ENCODE measurements at places on chromosomes 16 and 17. TPM values are rescaled to one million over a fixed set of nuclear protein-coding genes. Genes with fewer than 3 reads are reported as not detected.

CDIPT gene
- polyA plus RNA-seq: 79.4 TPM

CCL7 gene
- not detected for polyA plus RNA-seq

TEX19 gene
- not detected for polyA plus RNA-seq

TNK1 gene
- polyA plus RNA-seq: 5.5 TPM

KRTAP4-5 gene
- not detected for polyA plus RNA-seq

- no peak for DNase-seq
Observed at GRCh38 chr16:73568769-73569168, 520.8 kb upstream of the ZFHX3 start.

DNA sequence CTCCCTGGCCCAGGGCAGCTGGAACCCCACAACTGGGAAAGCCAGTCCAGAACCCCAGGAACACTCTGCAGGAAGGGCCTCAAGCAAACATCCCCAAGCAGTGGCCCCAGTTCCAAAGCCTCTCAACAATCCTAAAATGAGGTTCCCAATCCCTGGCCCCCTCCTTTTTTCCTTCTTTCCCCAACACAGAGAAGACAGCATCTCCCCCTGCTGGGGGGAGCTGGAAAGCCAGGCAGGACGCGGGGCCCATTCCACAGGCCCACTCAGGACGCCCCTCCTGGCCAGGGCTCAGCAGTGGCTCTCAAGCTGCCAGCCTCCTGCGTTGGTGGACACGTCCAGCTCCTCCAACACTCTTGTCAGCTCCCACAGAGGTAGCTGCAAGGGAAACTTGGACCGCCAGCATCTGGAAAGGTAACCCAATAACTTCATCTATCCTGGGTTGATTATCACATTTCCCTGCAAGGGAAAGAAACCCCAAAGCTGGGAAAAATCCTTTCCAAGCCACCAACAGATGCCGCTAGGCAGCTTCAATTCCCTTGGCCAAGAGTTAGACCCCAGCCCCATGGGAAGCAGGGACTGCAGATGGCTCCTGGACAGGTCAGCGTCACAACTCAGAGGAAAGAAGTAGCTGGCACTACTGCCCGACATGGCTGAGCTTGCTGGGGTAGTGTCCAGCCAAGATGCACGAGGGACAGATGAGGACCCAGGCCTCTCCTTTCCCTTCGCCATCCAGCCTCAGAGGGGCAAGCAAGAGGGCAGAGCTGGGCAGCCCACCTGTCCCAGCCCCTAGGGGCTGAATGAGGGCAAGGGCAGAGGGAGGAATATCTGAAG lies 7.6 kb downstream of the HDAC5 start:
- DNase-seq: no peak

DNA sequence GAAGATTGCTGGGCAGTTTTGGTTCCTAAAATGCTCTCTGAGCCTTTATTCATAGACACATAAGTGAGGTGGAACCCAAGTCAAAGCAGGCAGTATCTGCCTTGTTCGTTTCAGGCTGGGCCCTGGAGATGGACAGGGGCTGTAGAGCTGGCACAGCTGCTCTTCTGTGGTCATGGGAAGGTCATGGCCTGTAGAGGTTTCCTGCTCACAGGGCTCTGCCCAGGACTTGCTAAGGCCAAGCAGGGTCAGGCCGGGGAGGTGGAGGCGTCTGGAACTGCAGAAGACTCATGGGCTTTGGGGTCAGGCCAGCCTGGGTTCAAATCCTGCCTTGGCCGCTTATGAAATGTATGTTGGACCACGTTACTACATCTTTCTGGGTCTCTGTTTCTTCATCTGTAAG lies 50.2 kb downstream of the IRX5 start:
- no peak for DNase-seq

GRCh38 chr17:57588086-57588485 lies 157.0 kb downstream of the CCDC182 start:
- no peak for DNase-seq

- no peak for DNase-seq
Observed at GRCh38 chr16:50837324-50837723, 95.4 kb downstream of the CYLD start.

- peak; percentile 26 for DNase-seq
Observed at GRCh38 chr16:67936124-67936879, at the start of gene PSMB10. Gene PSMB10 (minus strand): TSS chr16:67936850. CDS start chr16:67936749, 101 bp downstream.

GRCh38 chr16:7482032-7482431 lies 149.4 kb downstream of the RBFOX1 start:
- DNase-seq: no peak

DNA sequence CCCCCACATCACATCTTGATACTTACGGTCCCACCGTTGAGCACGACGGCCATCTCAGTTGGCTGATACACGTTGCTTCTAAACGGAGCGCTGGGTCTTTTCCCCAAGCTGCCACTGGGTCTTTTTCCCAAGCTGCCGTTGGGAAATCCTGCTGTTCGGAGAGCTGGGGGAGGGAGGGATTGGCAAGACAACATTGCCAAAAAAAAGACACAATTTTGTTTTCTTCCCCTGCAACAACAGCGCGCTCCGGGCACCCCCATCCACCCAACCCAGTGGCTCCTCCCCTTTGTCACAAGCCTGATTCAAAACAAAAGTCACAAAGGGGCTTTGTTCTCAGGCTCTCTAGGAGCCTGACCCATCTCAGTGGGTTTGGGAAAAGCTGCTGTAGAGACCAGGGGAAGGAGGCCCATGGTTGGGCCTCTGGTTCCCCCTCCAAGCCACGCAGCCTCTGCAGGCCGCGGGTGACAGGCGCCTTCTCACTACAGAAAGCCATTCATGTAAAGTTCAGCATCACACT lies 22.8 kb downstream of the GPRC5B start:
- no peak for DNase-seq

- DNase-seq: no peak
Observed at GRCh38 chr17:41494524-41494923, 4.8 kb upstream of the KRT36 start.

- DNase-seq: no peak
Observed at GRCh38 chr16:89197633-89198416, 2.5 kb downstream of the SLC22A31 start.

DNA sequence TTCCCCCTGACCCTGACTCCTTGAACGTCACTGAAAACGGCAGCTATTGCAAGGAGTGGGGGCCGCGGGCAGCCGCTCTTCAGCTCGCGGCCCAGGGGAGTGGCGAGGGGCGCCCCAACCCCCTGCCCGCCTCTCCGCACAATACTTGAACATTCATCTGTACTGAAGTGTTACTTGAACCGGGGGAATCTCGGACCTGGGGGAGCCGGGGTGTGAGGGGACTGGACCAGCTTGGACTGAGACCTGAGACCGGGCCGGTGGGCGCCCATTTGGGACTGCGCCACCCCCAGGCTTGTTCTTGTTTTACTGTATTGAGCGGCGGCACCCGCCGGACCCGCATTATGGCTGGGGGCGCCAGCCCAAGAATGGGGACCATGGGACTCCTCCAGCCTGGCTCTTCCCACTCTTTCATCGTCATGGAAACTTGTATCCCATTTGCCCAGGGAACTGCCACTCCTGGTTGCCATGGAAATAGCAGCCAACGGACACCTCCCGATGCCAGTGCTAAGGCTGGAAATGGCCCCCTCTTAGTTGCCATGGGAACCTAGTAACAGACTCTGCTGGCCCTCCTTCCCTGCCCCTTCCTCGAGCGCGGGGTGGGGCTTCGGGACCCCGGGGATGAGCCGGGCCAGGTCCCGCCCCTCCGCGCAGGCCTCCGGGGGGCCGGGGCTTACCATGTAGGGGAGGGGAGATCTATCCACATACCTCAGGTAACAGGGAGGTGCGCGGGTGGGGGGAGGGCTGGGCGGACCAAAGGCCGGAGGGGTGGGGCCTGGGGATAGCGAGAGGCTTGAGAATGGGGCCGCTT lies 805 bp upstream of the ORAI3 start:
- DNase-seq: peak; percentile 99

Measured in left kidney (tissue), 8 donors.